ENCODE measurements at places on chromosomes 3 and 15.

DNA sequence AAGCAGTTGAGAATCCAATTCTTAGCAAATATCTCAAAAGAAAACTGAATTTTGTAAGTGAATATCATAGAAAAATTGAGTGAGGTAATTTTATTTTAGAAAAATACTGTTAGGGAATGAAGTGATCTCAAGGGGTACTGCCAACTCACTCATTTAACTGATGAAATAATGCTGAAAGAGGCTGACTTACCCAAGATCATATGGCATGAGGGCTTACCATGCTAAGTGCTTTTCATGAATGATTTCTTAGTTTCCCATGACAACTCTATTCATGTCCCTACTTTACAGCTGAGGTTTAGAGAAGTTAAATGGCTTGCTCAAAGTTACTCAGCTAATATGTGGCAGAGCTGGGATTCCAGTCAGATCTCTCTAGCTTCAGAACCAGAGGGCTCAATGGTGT is 30.6 kb downstream of the CCDC14 start:
- DNase-seq = no peak

DNA sequence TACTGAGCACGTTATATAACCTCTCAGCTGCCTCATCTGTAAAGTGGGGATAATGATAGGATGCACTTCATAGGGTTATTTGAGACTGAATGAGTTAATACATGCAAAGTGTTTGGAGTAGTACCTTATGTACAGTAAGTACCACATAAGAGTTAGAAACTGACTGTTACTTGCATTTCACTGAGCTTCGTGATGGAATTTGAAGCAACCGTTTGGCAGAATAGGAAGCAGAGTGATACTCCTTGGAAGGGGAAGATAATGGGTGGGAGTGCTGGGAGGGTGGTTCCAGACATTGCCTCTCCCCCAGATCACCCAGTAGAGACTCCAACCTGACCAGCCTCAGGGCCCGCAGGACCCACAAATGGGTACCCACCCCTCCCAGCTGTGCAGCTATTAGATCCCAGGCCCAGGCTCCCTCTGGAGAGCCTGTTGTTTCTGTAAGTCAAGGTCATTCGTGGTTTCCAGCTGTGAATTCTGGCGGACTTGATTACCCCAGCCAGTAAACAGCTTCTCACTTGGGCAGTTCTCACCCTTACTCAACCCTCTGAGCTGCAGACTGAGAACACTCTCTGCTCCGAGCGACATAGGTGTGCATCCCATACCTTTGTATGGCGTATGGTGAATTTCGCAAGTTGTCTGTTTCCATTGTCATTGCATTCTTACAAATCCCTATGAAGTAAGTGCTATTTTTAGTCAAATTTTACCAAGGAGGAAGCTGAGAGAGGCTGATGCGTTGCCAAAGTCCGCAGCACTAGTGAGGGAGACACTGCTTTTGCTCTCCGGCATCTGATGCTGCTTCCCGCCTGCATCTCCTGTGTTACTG is 11.1 kb downstream of the ALPK3 start:
- DNase-seq = no peak

- DNase-seq = no peak
These were observed 92.4 kb upstream of the CGNL1 start for GRCh38 chr15:57283774-57284503.

GRCh38 chr3:5276934-5277333 is 89.4 kb downstream of the EDEM1 start:
- DNase-seq = no peak

DNA sequence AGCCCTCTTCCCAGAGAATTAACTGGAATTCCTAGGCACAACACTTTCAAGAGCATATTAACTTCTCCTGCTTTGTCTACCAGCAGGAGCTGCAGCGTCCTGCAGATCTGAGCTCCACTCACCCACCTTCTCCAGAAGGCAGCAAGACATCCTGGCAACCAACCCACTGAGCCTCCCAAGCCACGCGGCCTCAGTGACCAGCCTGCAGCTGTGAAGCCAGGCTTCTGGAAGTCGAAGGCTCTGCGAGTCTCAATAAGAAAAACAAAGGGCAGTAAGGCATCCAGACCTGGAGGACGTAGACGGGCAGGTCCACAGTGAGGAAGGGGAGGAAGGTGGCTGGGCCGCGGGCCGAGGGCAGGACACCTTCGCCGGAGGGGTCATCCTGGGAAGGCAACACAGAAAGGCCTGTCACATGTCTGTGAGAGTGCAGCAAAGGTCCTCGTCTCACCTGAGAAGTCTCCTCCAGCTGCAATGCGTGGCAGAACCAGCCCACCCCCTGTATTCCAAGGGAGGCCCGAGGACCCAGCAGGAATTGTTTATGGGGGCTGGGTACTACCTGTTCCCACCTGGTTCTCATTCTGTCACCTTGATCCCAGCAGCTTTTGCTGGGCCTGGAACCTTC is 36.2 kb downstream of the ZXDC start:
- no peak for DNase-seq

- peak; percentile 43 for DNase-seq
These were observed 172.7 kb downstream of the MEGF11 start for GRCh38 chr15:66080717-66081398.

GRCh38 chr3:151085889-151086483 is 522 bp downstream of the MED12L start:
- no peak for DNase-seq

DNA sequence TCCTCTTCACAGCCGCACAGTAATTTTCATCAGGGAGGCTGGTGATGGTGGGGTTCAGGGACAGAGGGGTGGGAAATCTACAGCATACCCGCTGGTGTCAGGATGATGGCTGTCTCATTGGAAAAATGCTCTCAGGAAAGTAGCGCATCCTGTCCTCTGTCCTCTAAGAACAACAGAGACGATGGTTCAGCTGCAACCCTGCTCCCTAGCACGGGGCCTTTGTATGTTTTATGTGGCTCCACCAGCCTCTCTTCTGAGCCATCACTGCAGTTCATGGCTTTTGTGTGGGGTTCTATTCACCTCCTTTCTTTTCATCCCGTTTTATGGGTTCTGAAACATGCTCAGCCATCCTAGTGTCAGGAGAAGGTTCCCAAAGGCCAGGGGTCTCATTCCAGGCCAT is 68.9 kb downstream of the EPHB1 start:
- no peak for DNase-seq

DNA sequence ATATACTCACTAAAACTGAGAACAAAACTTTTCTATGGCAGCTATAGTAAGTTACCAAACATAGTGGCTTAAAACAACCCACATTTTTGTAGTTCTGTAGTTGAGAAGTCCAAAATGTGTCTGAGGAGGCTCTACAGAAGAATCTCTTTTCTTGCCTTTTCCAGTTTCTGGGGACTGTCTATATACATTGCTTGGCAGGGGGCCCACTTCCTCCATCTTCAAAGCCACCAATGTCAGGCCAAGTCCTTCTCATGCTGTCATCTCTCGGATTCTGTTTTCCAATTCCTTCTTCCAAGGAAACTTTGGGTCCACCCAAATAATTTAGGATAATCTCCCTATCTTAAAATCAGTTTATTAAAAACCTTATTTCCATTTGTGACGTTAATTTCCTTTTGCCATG is 92.7 kb downstream of the DLG1 start:
- DNase-seq = no peak

- DNase-seq = peak; percentile 25
These were observed 30.3 kb downstream of the ARL14 start for GRCh38 chr3:160707187-160707794.

DNA sequence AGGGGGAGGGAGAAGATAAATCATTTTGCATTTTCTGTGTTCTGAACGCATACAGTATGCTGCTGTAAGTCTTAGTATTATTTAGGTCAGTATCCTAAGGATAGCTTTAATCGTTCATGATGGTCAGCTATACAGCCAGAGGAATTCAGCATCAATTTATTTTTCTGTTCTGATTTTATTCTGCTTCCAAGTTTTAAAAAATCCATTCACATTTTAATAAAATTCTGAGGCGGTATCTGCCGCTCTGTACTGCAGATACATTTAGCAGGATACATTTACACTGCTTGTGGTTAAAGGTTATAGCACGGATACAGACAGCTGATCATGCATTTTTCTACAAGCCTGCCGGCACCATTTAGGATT is 17.8 kb downstream of the ZBTB38 start:
- no peak for DNase-seq

GRCh38 chr3:138227650-138228049 is 40.5 kb downstream of the ARMC8 start:
- DNase-seq = no peak

GRCh38 chr3:115698851-115699591 is 75.7 kb downstream of the GAP43 start:
- no peak for DNase-seq

- no peak for DNase-seq
These were observed 89.5 kb downstream of the SUCNR1 start for GRCh38 chr3:151962912-151963311.

GRCh38 chr15:82802497-82802896 is 3.4 kb downstream of the FSD2 start:
- DNase-seq = no peak

DNA sequence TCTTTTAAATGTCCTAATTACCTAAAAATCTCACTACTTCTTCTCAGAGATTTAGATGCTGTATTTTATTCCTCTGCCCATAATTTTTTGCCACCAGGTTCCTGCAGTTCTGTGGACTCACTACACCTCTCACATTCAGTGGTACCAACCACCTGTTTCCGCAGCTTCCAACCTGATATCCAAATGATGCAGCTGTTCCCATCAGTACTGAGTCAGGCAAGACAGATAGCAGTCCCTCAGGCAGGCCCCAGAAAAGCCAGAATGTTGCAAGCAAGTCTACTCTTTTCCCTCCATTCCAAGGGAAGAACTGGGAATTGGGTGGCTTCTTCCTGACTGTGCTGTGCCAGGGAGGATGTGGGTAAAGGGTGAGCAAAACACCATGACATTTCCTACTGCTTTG is 39.0 kb downstream of the MNS1 start:
- no peak for DNase-seq

GRCh38 chr15:91165850-91166249 is 65.8 kb downstream of the SV2B start:
- DNase-seq = no peak

- peak; percentile 90 for DNase-seq
These were observed 124.0 kb upstream of the PLXNA1 start for GRCh38 chr3:126858887-126859286.

DNA sequence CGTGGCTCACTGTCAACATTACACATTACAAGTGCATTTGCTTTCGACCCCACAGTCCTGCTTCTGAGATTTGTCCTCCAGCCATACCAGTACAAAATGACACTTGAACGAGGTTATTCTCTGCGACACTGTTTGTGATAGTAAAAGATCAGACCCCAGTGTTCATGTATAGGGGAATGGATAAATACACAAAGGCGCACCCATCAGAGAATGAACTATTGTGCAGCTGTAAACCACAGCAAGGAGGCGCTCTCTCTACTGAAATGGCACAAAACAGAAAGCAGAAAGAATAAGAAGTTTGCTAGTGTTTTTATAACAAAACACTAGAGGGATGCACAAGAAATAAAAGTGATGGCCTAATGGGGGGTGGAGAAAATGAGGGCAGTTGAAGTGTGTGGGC is 4.9 kb upstream of the CHSY1 start:
- no peak for DNase-seq

- peak; percentile 54 for DNase-seq
These were observed 241.6 kb downstream of the KCNMB2 start for GRCh38 chr3:178777718-178778411.

DNA sequence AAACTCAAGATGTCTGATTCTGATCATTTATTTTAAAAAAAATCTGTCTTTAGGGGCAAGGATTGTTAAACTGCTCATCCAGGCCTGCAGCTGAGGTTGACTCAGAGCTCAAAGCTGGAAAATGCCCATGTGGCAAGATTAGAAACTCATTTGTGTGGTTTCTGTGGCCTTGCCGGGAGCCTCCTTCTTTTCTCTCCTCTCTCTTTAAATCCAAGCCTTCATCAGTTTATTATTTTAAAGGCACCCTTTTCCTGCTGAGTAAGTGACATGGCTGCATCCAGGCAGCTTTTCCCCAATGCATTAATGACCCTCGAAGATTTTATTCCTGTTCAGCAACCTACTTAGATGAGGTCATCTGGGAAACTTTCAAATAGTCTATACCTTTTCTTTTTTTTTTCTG is 221.3 kb upstream of the CDIN1 start:
- DNase-seq = peak; percentile 70

GRCh38 chr3:108088697-108089096 is 2.1 kb downstream of the CD47 start:
- no peak for DNase-seq

DNA sequence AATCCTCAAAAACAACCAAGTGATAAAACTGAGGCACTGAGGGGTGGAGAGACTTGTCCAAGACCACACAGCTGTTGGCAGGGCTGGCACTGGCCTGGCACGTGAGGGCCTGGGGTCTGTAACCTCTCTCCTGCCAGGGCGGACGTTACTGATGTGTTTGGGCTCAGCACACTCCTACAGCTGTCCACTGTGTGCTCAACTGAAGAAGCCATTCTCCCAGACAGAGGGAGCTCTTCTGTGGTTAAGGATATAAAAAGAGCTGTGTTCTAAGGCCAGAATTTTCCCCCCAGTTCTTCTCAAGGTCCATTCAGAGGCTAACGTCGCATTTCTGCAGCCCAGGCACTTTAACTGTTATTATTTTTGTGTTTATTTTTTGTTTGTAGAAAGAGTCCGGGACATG is 429.0 kb upstream of the ATP11B start:
- DNase-seq = no peak

GRCh38 chr3:8959668-8960067 is 3.6 kb downstream of the RAD18 start:
- DNase-seq = no peak

Data from kidney epithelial cell (primary cell).